ENCODE measurements at places on chromosomes 4 and X. TPM values are rescaled to one million over a fixed set of nuclear protein-coding genes. Genes with fewer than 3 reads are reported as not detected.
A peak's percentile ranks its signal among the peaks of the same experiment; 100 is the strongest.

Gene PGRMC2
- 64.3 TPM for total RNA-seq

Gene DDIT4L
- total RNA-seq: 0.37 TPM

DNA sequence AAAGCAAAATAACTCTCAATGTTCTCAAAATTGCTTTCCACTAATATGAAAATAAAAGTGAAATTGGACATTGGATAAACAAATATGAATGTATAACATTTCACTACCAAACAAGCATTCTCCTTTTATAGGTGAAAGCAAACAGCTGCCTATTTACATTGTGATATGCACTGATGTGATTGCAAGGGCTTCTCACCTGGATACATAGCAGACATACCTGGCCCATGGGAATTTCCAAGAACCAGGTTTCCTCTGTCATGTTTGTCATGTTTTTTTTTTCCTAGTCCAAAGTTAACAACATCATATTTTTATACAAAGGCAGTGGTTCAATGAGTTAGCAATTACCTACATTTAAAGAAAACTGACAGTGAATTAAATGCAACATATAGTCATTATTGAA lies 228.5 kb downstream of the ANKRD50 start:
- no peak for DNase-seq

Gene TMSB15A
- not detected for total RNA-seq

GRCh38 chr4:140739971-140740370 lies 16.2 kb downstream of the TBC1D9 start:
- DNase-seq: no peak

Gene GJB1
- not detected for total RNA-seq

Gene BMP3
- total RNA-seq: not detected

DNA sequence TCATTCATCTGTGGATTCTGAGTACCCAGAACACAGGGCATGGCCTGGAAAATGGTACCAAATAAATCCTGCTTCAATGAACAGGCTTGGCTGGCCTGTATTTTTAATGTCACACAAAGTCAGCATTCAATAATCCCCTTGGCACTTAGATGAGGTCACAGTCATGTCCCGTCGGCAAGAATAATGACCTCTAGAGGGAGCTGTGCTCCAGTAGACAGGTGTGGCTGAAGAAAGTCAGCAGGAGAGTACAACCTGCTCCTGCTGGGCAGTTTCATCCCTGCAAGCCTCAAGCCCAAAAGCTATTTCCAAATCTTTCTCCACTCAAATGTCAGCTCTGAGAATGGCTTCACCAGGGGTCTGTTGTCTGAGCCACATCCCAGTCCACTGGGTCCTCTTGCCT lies 404.0 kb upstream of the F9 start:
- DNase-seq: no peak

Gene MAGED1
- total RNA-seq: 68.3 TPM

DNA sequence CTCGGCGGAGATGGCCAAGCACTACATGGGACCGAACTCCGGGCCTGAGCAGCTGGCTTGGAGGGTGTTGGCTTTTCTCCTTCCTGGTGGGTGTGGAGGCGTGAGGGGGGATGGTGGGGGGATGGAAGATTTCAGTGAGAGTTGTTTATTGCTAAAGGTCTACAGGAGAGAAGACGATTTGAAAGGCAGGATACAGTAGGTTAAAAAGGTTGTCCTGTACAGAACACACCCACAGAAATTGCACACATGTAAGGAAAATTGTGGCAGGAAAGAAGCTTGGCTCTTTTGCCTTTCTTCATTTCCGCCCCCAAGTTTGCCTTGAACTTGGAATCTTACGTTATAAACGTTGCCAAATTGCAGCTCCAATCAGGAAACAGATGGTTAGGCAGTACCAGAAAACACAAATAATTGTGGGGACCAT lies 74.1 kb upstream of the STOX2 start:
- no peak for DNase-seq

Gene SSX3
- not detected for total RNA-seq

GRCh38 chrX:40912576-40912975 lies 172.7 kb upstream of the USP9X start:
- no peak for DNase-seq

DNA sequence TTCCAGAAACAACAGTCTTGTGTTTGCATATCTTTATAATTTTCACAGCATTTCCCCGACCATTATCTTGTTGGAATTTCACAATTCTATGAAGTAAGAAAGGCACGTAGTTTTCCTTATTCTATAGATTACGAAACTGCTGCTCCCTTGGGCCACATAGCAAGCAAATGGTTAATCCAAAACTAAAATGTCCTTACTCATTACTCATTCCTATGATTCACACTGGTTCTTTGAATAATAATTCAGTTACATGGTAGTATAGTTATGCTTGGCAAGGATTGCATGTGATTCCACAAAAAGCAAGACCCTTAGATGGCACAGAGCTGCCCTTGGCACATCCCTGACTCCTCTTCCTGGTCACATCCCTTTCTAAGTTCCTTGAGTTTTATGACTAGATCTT lies 51.2 kb downstream of the OR13H1 start:
- no peak for DNase-seq

GRCh38 chrX:48696909-48697727 lies 584 bp downstream of the SUV39H1 start:
- peak; percentile 49 for DNase-seq

DNA sequence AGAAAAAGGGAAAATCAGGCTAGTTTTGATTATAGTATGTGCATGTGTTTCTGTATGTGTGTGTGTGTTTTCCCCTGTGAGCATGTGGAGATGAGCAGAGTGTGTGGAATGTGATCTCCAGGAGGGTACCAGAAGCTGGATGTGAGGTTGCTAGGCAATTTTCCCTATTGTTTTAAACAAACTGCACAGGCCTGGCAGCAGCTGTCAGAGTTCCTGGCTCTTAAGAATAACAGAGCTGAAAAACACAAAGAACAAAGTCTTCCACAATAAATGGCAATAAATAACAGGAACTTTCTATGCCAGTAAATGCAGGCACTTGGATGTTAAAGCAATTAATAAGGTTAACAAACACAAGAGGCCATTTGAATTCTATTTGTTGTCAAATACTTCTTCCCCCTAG lies 344.6 kb upstream of the CTSO start:
- DNase-seq: peak; percentile 39

GRCh38 chr4:139609647-139610046 lies 53.6 kb upstream of the SETD7 start:
- no peak for DNase-seq

Gene PFKFB1
- 0.22 TPM for total RNA-seq

- DNase-seq: peak; percentile 94
Observed at GRCh38 chr4:159102622-159103383, at the start of gene RAPGEF2. Gene RAPGEF2, plus strand, starts transcription at chr4:159103079. Its CDS starts 1,084 bp downstream, at chr4:159104163.

GRCh38 chr4:148288448-148288847 lies 153.8 kb downstream of the NR3C2 start:
- DNase-seq: peak; percentile 86

- no peak for DNase-seq
Observed at GRCh38 chr4:47647544-47647943, 162.5 kb downstream of the ATP10D start.

DNA sequence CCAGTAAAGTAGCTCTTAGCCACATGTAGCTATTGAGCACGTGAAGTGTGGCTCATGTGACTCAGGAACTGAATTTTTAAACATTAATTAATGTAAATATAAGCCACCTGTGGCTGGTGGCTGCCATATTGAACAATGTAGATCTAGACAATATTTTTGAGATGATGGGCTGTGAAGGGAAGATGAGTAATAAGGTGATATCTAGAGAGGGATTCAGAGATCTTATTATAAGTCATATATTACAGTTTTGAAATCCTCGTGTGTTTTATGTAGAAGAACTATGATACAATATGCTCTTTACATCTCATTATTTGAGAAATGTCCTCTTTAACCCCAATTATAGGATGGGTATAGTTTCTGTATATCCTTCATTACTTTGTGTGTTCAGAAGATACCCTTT lies 5.6 kb downstream of the GAR1 start:
- no peak for DNase-seq

- no peak for DNase-seq
Observed at GRCh38 chr4:15148199-15148598, 145.9 kb downstream of the CPEB2 start.

GRCh38 chr4:143382596-143382995 lies 45.9 kb downstream of the GAB1 start:
- DNase-seq: no peak

DNA sequence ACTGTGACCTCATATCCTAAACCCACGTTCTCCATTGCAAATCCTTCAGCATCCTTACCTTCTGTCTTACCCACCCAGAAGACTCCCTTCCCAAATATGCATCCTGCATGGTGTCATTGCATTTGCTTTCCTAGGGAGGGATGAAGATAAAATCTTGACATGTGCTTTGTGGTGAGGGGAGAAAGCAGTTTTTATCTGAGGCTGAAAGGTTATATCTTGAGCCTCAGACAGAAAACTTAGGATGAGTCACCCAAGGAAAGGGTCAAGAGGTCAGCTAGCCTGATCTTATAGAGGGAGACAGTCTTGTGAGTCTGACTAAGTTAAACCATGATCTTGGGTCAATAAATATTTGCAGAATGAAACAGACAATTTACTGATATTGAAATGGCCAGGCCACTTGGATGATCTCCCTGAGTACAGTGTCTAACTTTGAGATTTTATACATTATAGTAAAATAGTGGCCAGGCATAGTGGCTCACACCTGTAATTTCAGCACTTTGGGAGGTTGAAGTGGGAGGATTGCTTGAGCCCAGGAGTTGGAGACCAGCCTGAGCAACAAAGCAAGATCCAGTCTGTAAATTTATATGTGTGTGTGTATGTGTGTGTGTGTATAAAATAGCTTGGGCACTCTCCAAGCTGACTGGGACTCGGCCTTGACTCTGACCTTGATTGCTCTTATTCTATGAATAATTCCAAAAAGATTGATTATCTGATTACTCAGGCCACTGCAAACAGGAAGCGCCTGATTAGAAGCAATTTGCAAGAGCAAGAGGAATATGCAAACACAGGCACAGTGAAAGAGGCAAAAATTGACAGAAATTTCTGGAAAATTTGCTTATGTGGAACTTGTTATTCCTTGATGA lies 15.4 kb upstream of the FAM9C start:
- no peak for DNase-seq

DNA sequence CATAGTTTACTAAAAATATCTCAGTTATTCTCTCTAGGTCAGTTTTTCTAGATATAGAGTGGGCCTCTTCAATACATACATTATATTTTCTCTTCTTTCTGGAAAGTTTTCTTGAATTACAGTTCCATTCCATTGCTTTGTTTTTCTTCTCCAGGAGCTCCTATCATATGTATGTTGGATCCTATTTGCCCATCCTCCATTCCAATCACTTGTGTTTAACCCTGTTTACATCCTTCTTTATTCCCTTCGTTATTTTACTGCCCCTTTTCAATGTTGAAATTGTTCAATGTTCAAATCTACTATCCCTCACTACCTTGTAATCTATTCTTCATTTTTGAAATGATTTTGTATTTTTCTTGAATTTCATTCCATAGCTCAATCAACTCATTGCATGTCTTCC lies 97.4 kb downstream of the IRF2 start:
- no peak for DNase-seq
